Right cardiac atrium (tissue), 5 donors: ENCODE measurements at places on chromosomes 16 and 17.
A peak's percentile ranks its signal among the peaks of the same experiment; 100 is the strongest.

DNA sequence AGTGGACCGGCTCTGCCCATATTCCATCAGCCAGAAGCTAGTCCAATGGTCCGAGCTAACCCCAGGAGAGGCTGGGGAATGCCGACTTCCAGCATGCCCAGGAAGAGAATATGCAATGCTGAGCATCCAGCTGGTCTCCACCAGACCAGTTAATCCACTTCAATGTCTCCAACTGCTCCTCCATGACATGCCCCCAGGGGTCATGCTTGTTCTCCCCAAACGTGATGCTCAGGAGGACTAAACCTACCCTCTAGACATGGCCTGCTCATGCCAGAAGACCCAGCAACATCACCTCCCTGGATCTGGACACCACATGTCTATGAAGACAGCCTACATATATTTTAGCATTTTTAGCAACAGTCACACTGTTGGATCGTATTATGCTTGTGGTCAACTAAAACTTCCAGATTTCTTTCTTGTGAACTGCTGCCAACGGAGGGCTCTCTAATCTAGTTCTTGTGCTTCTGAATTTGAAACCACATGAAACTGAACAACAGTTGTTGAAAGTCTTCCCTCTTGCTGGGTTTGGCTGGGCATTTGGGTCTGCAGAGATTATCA lies 245.1 kb downstream of the SOX9 start:
- no peak for DNase-seq

GRCh38 chr17:8470447-8471047 lies 34.9 kb downstream of the NDEL1 start:
- DNase-seq: peak; percentile 88

DNA sequence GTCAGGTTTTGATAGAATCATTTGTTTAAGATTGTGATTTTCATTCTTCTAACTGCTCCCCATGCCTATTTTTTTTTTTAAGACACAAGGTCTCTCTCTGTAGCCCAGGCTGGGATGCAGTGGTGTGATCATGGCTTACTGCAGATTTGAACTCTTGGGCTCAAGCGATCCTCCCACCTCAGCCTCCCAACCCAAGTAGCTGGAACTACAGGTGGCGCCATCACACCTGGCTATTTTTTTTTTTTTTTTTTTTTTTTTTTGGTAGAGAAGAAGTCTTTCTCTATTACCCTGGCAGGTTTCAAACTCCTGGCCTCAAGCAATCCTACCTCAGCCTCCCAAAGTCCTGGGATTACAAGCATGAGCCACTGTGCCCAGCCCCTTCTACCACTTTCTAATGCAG lies 223.3 kb downstream of the CBLN1 start:
- DNase-seq: no peak

DNA sequence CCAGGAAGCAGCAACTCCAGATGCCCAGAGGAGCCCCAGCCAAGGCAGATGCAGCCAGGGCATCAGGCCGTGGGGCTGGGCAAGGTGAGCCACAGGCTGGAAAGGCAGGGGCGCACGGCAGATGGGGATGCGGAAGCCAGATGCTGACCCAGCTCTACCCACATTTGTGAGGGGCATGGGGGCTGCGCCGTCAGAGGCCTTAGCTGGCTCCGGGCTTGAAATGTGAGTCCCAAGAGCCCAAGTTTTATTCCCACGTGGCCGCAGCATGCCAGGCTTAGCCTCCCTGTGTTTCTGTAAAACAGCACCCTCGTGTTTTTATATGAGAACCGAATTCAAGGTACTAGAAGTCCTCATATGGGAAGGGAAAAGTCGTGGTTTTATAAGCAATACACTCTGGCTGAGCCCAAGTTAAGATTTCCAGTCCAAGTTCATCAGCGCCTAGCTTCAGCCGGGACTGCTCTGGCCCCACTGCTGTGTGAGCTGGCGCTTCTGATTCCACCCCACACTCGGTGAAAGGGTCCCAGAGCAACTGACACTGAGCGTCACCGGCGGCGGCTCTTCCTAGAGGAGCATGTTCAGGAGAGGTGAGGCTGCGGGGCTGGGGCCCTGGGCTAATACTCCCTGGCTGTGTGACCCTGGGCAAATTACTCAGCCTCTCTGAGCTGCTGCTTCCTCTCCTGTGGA lies 6.7 kb upstream of the C16orf95 start:
- DNase-seq: no peak

GRCh38 chr17:8611137-8611536 lies 19.4 kb downstream of the MYH10 start:
- DNase-seq: no peak

- DNase-seq: no peak
Measured at GRCh38 chr16:74817851-74818250, 43.2 kb upstream of the FA2H start.

- DNase-seq: no peak
Measured at GRCh38 chr16:48210747-48211146, 33.4 kb upstream of the LONP2 start.

DNA sequence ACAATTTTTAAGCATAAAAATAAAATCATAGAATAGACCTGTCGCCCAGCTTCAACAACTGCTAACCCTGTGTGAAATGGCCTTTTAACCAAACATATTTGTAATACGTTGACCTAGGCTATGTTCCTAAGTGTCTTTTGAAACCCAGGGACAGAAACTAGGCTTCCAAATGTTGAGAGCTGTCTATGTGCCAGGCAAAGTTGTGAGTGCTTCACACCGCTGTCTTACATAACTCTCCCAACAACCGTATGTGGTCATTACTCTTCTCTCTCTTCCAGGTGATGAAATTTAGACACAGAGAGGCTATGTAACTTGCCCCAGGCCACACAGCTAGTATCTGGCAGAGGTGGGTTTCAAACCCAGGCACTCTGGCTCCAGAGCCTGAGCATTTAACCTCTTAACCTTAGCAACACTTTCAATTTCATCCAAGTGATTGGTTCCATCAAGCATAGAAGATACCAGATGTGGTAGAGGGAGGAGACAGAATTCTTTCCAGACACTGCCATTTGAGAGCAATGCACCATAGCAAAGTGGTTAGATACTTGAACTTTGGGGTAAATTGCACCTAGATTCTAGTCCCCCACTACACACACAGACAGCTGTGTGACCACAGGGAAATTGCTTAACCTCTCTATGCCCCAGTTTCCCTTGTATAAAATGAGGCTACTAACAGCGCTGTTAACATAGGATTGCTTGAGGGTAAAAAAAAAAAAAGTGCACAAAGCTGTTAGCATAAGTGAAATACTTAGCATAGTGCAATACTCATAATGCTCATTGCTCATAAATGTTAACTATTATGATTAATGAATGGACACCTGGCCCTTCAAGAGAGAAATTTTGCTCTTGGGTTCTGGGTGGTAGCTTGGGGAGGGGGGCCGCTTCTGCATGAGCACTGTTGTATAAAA lies 160.6 kb downstream of the IRX3 start:
- DNase-seq: no peak

- no peak for DNase-seq
Measured at GRCh38 chr16:63568164-63568563, 1531.9 kb upstream of the CDH8 start.

- DNase-seq: no peak
Measured at GRCh38 chr17:58325976-58326468, 2.6 kb downstream of the TSPOAP1 start.

DNA sequence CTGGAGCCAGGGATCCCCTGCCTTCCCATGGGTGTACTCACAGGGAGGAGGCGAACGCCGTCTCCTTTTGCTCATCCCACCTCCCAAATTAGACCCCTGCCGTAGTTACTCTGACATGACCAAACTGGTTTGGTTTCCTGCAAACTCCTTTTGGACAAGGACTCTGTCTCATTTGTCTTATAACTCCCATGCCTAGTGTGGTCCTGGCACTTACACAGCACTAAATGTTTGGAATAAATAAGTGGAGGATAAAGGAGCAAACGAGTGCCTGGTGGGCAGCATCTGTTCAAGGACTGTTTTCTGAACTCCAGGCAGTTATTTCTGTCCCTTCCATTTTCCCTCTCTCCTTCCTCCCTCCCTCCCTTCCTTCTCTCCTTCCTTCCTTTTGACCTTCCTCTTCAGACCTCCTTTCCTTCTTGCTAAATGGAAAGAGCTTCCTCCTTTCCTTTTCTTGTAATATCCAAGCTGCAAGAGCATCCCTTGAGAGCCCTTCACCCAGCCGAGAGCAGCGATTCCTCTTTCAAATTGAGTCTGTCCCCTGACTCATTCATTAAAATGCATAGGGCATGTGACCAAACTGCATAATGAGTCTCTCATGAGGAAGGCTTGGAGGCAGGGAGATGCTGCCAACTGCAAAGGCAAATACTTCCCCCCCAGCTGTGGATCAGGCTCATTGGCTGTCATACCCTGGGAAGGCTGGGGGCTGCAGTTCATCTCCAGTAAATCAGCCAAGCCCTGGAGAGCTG lies 36.8 kb downstream of the CHD9 start:
- DNase-seq: peak; percentile 82

DNA sequence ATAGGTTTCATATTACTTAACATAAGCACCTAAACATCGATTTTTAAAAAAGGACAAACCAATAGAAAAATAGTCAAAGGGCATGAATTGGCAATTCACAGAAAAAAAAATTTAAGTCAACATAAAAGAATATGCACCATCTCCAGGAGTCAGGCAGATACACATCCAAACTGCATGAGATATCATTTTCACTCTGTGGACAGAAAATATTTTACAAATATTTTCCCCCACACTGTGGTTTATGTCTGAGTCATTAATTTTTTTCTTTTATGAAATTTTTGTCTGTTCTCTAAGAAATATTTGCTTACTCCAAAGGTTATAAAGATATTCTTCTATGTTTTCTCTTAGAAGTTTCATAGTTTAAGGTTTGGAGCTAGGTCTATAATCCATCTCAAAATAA lies 74.4 kb upstream of the DNAH17 start:
- no peak for DNase-seq

DNA sequence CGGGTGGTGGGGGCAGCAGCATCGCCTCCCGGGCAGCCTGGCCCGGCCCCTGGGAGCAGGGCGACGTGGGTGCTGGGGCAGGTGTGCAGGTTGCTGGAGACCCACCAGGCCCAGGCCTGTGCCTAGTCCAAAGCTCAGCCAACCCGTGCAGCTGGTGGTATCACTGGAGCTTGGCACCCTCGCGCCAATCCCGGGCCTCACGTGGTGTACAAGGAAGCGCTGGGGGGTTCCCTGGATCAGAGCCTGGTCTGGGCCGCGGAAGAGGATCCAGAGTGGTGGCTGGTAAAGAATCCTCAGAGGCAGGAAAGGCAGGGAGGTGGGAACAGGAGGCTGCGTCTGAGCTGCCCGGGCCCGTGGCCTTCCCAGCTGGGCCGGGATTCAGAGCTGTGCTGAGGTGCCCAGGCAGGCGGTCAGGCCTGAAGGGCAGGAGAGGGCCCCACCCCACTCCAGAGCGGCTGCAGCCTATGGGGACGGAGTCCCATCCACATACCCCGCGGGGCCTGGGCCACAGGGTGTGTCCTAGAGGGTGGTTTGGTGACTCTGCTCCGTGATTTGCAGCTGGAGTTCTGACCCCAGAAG lies 36.2 kb downstream of the ZFPM1 start:
- no peak for DNase-seq

DNA sequence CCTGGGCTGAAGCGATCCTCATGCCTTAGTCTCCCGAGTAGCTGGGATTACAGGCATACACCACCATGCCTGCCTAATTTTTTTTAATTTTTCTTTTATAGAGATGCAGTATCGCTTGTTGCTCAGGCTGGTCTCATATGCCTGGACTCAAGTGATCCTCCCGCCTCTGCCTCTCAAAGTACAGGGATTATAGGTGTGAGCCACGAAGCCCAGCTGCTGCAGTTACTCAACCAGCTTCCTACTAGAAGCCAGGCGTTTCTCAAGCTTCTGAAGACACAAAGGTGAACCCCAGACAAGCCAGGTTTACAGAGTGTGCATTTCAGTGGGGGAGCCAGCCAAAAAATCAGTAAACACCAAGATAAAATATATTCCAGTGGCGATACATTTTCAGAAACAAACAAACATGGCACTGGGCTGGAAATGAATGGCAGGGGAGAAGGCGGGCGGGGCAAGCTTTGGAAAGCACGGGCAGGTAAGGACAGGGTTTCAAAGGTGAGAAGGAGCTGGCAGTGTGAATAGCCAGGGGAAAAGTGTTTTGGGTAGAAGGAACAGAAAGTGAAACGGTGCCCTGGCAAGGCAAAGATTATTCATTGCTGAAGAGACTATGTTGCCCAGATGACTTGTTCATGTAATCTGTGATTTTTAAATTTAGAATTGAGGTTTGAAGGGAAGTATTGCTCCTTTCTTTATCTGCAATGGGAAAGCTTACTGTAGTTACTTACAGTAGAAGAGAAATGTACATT lies 471.1 kb downstream of the WWOX start:
- no peak for DNase-seq

GRCh38 chr17:2571523-2572303 lies 21.7 kb upstream of the PAFAH1B1 start:
- no peak for DNase-seq

GRCh38 chr16:72997141-72997542 lies 50.8 kb downstream of the ZFHX3 start:
- peak; percentile 62 for DNase-seq

DNA sequence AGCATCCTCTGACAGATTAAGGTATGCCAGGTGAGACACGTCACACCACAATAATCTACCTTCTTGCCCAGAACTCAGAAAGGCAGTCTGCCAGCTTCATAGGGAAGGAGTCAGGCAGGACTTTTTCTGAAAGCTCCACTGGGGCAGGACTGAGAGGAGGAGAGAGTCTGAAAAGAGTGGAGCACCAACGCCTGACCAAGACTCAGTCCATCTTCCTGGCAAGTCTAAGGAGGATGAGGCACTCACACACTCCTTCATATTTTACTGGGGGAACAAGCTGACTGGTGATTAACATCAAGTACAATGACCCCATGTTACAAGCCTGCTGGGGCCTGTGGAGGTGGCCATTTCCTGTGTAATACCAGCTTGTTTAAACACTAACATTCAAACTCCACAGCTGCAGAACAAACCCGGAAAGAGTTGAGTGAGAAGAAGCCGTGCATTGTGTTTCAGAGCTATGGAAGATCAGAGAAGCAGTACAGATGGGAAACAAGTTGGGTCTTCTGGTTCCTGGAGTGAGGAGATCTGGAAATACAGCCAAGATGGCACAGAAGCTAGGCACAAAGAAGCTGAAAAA lies 122.4 kb downstream of the HIC1 start:
- DNase-seq: no peak

GRCh38 chr17:50638966-50639713 lies 4.5 kb downstream of the ABCC3 start:
- DNase-seq: peak; percentile 94

DNA sequence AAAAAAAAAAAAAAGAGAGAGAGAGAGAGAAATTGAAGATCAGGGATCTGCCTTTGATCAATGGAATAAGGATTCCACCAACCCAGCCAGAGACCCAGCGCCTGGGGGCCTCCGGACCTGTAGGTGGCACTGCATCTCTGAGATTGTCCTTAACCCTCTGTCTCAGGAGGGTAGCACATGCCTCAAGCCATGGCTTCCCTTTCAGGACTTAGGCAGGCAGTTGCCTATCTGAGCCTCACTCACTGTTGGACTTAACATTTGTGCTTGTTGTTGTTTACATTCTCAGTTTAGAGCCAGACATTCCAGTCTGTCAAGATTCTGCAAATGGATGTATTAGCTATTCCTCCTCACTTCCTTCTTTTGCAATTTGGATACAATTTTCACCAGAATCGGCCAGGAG lies 5.1 kb upstream of the SCNN1B start:
- no peak for DNase-seq

- peak; percentile 46 for DNase-seq
Measured at GRCh38 chr16:53022374-53022773, 30.3 kb downstream of the CHD9NB start.
